ENCODE measurements at places on chromosomes 2 and 18.

- no peak for DNase-seq
Observed at GRCh38 chr2:240703417-240704341, 12.0 kb downstream of the AQP12A start.

DNA sequence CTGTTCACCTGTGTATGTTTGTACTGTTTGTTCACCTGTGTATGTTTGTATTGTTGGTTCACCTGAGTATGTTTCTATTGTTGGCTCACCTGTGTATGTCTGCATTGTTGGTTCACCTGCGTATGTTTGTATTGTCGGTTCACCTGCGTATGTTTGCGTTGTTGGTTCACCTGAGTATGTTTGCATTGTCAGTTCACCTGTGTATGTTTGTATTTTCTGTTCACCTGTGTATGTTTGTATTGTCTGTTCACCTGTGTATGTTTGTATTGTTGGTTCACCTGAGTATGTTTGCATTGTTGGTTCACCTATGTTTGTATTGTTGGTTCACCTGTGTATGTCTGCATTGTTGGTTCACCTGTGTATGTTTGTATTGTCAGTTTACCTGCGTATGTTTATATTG lies 14.6 kb downstream of the ADI1 start:
- no peak for DNase-seq

DNA sequence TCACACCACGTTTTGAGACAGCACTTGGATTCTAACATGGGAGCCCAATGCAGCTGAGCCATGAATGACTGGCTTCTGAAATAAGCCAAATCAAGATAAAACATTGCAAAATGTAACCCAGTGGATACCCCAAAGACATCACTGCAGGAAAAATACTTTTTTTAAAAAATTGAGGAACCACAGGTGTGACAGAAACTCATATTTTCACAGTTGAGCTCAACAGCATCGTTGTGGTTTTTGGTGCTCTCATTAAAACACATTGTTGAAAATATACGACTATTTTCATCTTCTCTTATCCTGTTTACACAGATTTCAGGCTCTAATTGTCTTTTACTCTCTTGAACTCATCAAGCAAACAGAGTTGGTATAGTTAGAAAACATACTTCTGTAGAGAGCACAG lies 429.3 kb upstream of the VRK2 start:
- DNase-seq = no peak

DNA sequence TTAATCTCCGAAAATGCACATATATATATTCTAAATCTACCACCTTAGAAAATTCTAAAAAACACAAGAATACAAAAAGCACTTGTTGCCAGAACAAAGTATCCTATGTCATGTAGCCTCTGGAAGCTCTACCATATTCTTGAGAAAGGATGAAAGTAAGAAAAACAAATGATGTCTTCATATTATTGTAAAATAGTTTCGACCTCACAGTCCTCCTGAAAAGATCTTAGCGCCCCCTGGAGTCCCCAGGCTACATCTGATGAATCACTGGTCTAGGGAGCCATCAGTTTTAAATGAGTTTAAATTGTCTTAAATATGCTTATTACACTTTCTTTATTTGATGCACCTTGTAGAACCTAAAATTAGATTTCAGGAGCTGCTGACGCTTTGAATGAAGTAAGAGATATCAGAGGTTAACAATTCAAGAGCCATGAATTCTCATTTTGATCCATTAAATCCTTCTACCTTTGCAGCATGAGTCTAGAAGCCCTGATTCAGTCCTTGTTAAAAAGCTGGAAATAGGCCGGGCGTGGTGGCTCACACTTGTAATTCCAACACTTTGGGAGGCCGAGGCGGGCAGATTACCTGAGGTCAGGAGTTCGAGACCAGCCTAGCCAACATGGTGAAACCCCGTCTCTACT lies 138.8 kb downstream of the MCFD2 start:
- peak; percentile 8 for DNase-seq

DNA sequence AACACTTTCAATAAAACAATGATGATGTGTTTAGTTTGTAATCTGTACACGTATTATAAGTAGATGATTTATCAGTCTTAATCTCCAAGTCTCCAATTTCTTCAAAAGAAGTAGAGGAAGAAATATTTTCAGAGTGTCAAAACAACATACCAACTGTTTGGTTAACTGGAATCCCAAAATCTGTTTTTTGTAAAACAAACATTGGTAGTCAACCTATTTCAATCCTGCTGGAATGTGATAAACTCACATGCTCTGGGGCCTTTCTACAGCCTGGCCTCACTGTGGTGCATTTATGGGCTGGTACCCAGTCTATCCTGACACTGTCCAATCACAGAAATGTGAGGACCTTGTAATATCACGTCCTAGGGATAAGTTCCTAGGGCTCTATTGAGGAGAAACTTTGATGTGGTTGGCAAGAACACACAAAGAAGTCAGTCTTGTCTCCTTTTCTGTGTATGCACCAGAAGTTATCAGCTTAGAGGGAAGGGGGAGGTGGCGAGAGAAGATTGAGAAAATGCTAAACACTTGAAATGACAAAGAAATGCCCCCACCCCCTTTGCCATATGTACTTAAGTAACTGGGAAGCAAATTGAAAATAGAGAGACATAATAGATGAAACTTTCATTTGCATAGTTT lies 47.2 kb downstream of the PRKRA start:
- DNase-seq = no peak

DNA sequence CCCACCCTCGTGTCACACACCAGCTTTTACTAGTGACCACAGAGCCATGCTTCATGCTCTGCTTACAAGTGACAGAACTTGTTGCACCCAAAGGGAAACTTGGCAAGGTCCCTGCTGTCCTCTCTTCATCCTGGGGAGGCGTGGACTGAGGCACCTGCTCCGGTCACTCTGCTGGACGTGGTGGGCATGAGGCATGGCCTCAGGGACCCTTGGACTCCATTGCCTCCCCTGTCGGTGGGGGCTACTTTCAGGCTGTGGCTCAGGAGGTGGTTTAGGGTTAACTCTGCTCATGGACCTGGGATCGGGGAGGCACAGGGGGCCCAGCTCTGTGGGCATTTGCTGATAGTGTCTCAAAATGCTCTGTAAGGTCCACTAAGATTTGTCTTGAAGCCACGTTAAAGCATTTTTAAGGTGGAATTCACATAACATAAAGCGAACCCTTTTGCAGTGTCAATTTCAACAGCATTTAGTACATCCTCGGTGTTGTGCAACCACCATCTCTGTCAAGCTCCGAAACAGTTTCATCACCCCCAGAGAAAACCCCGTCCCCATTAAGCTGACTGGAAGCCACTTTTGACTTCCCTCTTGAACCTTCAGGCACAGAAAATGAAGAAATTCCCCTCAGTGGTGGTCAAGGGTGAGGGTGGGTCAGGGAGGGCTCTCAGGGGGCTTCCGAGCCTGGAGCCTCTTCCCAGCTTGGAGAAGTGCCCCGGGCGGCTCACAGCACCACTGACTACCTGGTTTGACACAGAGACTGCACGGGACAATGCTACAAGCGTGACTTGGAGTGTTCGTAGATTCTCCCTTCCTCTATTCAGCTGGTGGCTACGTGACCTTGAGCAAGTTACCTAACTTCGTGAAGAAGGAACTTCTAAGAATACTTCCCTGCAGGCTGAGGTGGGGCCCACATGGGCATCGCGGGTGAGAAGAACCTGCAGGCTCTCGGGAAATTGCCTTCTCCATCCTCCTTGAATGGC lies 100.0 kb upstream of the HDAC4 start:
- DNase-seq = no peak

DNA sequence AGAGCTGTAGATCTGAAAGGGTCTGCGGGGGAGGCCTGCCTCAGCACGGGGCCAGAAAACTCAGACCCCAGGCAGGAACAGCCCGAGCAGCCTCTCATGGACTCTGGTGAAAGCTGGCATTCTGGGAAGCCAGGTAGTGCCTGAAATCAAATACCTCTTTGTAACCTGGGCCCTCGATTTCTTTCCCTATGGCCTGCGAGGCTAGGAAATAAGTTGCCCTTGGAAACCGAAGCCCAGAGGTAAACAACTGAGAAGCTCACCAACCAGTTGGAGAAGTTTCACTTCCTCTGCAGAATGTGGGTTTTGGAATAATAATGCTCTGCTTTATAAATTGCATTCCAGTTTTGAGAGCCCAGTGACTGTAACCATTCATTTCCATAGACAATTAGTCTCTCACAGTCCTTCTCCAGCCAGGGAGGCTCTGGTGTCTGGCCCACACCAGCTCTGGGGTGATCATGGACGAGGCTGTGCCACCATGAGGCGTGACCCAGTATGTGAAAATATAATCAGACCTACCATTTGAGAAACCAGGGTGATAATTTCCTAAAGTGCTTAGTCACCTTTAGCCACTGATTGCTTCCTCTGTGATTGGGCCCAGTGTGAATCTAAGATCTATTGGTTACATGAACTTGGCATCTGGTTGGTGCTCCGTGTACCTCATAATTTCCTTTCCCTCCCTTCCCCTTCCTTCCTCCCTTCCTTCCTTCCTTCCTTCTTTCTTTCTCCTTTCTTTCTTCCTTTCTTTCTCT lies 133.1 kb upstream of the PELI1 start:
- no peak for DNase-seq

GRCh38 chr2:225337183-225337582 lies 62.3 kb upstream of the NYAP2 start:
- DNase-seq = no peak

Data from stimulated activated CD8-positive, alpha-beta memory T cell treated with anti-CD3 and anti-CD28 coated beads, Interleukin-15, amount 100 ng/mL, for 48 hours (primary cell).